ENCODE measurements at places on chromosomes 4 and X.

- DNase-seq: no peak
These were observed 75.4 kb upstream of the PACRGL start for GRCh38 chr4:20624793-20625374.

GRCh38 chr4:21092531-21092930 is 392.3 kb downstream of the PACRGL start:
- DNase-seq: no peak

DNA sequence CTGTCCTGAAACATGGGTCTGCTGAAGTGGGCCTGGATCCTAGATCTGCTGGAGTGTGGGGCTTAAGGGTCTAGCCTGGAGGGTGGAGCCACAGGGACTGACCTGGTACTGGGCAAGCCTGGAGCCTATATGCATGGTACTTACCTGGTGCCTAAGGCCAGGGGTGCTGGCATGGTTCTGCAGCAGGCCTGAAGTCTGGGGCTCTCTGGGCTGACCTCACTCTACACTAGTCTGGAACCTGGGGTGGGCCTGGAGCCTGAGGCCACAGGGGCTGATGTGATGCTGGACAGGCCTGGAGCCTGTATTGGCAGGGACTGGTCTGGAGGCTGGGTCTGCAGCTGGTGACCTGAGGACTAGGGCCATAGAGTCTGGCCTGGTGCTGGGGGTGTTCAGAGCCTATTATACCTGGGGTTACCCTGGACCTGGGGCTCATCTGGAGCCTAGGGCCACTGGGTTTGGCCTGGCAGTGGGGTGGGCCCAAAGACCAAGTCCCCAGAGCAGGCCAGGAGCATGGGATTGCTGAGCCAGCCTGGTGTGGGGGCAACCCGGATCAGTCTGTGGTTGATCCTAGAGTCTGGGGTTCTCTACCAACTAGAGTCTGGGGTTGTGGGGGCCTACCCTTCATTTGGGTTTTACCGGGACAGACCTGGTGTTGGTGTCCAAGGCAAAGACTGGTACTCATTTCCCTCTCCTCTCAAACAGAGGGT is 179.6 kb downstream of the SLC4A4 start:
- no peak for DNase-seq

- DNase-seq: no peak
These were observed 350.4 kb downstream of the SPRY1 start for GRCh38 chr4:123747016-123747415.

DNA sequence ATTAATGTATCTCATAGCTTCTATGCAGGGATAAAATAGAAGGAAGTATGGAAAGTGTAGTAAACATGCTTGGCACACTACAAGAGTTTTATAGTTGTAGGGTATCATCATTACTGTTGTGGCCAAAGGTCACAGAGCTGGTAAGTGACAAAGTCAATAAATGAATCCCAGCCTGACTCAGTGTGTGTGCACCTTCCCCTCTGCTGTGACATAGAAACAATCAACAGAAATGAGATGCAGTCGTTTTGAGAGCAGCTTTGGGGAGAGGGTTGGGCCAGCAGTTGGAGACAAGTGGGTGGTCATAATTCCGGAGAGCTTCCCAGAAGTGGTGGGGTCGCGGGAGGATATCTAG is 82.4 kb upstream of the RBPJ start:
- DNase-seq: no peak

All from cortex of kidney (tissue), 1 donor.